NCI-H2029 treated with DMSO at 0.1 percent for 48 hours (cell line): ENCODE measurements at places on chromosomes 11 and 22.
A peak's percentile ranks its signal among the peaks of the same experiment; 100 is the strongest.

DNA sequence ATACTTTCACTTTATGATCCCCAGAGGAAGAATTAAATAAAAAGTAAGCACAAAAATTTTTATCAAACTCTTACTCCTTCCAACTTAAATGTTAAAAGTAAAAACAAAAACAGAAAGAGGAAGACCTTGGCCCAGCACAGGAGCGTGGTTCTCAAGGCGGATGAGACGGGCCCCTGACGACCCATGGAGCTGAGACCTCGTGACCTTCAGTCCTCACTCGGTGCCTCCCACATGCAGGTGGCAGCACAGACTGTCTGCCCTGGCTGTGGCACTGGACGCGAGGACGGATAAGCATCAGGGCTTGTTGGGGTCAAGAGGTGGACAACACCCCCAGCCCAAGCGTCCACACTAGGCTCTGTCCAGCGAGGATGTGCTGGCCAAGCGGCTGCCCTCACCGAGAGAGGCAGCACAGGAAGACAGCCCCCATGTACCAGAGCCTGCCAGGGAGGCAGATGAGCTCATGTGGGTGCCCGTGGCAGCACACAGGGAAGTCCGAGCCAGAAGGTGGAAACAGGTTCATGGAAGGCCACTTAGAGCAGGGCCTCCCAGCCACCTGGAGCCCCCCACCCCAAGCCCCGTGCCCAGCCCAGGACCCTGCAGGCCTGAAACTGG lies 1389.8 kb downstream of the TBC1D22A start:
- DNase-seq: no peak

DNA sequence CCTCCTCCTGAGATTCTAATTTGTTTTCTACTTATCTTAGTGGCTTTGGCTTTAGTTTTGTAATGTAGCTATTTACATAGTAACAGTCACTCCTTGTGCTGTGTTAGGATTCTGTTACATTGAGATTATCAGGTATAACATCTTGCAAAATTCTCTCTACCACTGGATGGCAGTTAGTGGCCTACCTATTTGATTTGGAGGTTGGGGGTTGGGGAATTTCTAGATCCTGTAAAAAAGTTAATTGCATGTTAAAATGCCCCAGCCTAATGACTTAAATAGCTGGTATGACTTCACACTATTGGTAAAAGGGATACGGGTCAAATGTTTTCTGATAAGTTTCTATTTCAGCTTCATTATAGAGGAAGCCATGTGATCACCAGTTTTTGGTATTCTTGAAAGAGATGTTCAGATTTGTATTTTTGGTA lies 2.8 kb downstream of the GRK3 start:
- DNase-seq: no peak

DNA sequence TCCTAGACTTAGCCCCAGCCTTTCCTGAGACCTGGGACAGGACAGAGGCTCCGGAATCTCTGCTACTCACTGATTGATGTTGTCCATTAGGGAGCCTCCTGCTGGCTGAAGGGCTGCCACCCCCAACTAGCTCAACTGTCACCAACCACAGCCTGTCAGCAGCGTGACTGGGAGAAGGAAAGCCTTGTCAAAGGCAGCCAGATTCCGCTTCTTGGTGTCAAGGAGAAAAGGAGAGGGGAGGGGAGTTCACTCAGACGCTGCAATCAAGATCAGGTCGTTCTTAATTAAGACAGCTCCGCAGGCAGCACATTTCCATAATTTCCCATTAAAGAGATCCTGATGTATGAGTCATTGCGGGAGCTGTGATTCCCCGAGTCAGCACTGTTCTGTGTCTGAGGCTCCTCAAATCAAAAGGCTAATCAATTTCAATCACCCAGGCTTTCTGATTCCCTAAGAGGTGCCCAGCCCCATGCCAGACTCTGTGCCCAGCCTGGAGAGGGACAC lies 152.8 kb upstream of the ZBED5 start:
- no peak for DNase-seq

- DNase-seq: no peak
These were observed 39.3 kb upstream of the APLNR start for GRCh38 chr11:57276169-57276970.

DNA sequence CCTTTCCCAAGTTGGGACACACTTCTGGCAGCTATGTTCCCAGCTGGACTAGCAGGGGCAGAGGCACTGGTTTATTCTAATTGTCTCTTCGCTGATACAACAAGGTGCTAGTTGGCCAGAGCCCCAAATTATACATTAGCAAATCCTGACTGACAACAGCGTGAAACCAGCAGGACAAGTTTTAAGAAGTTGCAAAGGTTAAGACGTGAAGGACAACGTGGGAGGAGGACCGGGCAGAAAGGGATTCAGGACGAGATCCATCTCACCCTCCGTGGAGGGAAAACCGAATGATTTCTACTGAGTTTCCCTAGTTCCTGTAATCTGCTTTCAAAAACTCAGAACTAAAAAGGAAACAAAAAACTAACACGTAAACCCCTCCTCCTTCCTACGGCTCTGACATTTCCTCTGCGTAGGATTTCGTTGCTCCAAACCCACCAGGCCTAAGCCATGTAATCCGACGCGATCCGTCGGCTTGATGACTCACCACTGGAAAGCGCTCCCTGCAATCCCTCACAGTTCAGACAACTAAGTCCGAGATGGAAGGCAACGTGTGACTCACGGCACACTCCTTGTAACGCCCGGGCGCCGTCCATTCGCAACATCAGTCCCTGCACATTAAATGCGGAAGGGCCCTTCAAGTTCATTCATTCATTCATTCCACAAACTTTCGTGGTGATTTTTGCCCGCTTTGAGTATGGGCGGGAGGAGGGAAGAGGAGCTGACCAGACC lies 703 bp downstream of the POGLUT3 start:
- peak; percentile 66 for DNase-seq

DNA sequence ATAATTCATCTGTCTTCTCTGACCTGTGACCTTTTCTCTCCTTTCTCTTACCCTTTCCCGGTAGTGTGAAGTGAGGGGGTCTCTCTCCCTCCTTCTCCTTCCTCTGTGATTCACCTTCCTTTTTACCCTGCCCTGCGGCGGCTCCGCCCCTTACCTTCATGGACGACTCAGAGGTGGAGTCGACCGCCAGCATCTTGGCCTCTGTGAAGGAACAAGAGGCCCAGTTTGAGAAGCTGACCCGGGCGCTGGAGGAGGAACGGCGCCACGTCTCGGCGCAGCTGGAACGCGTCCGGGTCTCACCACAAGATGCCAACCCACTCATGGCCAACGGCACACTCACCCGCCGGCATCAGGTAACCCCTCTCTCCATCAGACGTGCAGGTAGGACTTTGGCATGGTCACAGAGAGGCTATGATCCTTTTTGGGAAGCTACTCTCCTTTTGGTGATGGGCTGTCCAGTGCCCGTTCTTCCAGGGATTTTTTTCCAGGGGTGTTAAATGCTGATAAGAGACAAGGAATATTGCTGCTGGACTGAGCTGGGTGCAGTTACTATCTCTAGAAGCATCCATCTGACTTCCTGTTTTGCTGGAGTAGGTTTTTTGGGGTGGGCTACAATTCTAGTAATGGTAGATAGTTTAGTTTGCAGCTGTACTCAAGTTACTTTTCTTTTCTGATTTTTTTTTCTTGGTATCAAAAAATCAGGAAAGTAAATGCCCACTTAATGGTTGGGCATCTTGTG lies 29.9 kb downstream of the CTNND1 start:
- DNase-seq: no peak

DNA sequence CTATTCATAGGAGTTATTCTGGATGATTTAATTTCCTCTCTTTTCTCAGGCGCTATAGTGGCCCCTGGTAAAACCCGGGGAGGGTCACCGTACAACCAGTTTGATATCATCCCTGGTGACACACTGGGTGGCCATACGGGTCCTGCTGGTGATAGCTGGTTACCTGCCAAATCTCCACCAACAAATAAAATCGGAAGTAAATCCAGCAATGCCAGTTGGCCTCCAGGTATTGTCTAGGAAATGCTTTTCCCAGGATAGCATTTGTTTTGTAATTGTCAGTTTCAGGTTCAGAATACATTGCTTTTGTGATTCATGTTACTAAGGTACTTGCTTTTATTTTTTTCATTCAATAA lies 35.6 kb upstream of the ADSL start:
- DNase-seq: no peak

GRCh38 chr22:41203118-41203517 lies 2.0 kb upstream of the L3MBTL2 start:
- no peak for DNase-seq

- no peak for DNase-seq
These were observed 38.7 kb downstream of the SYT13 start for GRCh38 chr11:45247433-45247832.

DNA sequence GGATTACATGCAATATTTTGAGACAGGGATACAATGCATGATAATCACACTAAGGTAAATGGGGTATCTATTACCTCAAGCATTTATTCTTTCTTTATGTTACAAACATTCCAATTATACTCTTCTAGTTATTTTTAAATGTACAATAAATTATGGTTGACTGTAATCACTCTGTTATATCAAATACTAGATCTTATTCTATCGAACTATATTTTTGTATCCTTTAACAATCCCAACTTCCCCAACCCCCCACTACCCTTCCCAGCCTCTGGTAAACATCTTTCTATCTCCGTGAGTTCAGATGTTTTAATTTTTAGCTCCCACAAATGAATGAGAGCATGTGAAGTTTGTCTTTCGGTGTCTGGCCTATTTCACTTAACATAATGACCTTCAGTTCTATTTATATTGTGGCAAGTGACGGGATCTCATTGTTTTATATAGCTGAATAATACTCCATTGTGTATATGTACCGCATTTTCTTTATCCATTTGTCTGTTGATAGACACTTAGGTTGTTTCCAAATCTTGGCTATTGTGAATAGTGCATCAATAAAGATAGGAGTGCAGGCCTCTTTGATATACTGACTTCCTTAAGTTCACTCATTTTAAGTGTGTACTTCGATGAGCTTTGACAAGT lies 40.5 kb downstream of the ARHGEF12 start:
- DNase-seq: no peak

DNA sequence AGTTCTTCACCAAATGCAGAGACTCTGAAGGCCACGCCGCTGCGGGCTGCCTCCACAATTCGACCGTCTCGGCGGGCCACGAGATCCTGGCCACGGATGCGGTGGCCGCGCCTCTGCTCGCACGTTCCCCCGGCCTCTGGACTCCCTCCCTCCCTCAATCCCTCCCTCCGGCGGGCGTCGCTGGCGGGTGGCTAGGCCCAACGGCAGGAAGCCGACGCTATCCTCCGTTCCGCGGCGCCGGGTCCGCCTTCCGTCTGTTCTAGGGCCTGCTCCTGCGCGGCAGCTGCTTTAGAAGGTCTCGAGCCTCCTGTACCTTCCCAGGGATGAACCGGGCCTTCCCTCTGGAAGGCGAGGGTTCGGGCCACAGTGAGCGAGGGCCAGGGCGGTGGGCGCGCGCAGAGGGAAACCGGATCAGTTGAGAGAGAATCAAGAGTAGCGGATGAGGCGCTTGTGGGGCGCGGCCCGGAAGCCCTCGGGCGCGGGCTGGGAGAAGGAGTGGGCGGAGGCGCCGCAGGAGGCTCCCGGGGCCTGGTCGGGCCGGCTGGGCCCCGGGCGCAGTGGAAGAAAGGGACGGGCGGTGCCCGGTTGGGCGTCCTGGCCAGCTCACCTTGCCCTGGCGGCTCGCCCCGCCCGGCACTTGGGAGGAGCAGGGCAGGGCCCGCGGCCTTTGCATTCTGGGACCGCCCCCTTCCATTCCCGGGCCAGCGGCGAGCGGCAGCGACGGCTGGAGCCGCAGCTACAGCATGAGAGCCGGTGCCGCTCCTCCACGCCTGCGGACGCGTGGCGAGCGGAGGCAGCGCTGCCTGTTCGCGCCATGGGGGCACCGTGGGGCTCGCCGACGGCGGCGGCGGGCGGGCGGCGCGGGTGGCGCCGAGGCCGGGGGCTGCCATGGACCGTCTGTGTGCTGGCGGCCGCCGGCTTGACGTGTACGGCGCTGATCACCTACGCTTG lies at the start of gene FUT4:
Gene FUT4 (plus strand): TSS at position 227 of the 951 bp plus-strand sequence. CDS start 213 bp downstream, at position 440.
- DNase-seq: peak; percentile 83

GRCh38 chr11:15222777-15223176 lies 108.1 kb downstream of the INSC start:
- DNase-seq: no peak

GRCh38 chr11:1008803-1009145 lies 27.7 kb downstream of the MUC6 start:
- DNase-seq: no peak

DNA sequence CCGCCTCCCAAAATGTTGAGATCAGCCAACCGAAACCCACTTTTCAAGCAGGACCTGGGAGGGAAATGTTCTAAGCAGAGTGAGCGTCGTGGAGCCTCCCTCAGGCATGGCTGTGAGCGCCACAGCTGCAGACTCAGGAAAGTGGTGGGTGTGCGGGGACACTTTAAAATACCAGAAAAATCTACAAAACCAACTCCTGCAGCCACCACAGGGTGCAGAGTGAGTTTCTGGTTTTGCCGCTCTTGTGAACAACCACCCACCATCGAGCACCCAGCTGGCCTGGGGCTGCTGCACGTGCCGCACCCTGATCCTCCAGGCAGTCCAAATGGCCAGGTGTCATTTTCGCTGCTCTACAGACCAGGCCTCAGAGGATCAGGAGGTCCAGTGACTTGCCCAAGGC lies 46.9 kb downstream of the CELSR1 start:
- no peak for DNase-seq

DNA sequence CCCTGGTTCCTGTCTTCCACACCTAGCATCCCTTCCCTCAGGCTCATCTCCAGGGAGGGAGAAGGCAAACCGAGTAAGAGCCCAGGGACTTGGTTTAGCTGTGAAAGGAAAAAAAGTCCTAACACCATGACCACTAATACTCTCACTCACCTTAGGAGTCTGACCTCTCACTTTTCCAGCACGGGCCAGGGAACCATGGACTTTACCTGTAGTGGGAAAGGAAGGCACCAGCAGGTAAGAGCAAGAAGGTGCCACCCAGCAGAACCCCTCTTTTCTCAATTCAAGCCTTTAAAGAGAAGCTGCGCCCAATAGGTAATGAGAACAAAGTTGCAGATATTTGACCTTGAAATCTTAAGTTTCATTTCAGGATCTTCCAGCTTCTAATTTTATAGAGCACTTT lies 1.1 kb downstream of the FAU start:
- DNase-seq: no peak

DNA sequence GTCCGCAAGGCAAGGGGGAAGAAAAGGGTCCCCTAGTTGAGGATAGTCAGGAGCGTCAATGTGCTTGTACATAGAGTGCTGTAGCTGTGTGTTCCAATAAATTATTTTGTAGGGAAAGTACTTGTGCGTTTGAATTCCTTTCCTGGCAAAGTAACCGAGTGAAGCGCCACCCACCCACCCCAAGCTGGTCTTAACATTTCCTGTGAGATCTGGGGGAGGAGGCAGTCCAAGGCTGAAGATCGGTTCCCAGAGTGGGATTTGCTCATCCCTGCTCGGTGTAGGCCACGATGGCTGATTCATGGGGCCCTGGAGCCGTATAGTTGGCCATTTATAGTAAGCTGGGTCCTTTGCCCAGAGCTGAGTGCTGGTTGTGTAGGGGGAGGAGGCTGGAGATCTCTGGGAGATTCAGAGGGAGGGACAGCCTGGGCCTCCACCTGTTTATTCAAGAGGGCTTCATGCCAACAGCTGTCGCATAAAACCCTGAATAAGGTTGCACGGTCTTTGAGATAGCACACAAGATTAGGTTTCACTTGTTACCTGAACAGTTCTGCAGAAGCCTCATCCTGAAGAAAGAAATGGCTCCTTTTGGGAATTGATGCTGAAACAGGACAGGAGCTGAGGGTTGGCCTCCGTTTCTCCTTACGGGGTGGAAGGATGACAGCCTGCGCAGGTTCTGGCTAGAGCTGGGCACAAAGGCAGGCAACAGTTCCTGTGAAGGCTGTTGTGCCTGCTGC lies 2.4 kb downstream of the ATF4 start:
- DNase-seq: peak; percentile 55

GRCh38 chr22:46748908-46749675 lies 11.0 kb upstream of the CERK start:
- no peak for DNase-seq
